ENCODE measurements at places on chromosomes 3 and 15.

GRCh38 chr3:5388091-5388490 is 200.6 kb downstream of the EDEM1 start:
- DNase-seq, result no peak

DNA sequence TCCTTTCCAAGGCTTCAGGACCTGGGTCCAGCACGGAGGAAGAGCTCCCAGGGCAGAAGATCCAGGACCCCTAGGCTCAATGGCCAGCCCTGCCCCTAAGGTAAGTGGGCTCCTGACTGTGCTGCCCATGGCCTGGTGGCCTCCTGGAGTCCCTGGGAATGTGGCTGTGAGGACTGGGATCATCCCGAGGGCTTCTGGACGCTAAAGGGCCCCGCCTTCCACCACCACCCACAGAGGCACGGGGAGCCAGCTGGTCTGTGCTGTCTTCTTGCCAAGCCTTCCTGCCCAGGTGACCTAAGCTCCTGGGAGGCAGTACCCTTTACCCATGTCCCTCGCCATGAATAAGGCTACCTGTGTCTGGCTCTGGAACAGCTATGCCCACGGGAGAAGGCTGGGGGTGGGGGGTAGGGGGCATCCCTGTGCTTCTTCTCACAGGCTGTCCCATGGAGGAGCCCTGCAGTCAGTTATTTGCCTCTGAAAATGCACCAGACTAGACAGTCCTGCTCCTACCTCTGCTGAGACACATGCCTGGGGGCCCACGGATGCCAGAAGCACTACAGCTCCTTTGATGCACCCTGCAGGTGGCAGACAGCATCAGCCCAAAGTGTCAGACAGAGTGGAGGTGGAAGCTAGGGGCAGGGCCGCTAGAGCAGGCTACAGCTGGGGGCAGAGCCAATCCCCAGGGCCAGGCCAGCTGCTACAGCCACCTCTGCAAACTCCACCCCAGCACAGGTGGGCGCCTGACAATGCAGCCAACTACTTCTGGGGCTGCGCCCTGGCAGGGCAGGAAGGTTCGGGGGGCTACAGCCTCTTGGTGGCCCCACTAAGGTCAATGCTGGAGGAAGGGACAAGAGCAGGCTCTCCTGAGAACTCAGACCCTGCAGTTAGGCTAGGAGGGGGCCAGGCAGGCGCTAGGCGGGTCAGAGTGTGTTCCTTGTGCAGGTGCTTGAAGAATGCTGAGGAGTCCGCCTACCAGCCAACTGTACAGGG is 90.9 kb downstream of the SEC22A start:
- DNase-seq, result no peak

GRCh38 chr3:71125738-71126137 is 457.8 kb downstream of the FOXP1 start:
- DNase-seq, result no peak

DNA sequence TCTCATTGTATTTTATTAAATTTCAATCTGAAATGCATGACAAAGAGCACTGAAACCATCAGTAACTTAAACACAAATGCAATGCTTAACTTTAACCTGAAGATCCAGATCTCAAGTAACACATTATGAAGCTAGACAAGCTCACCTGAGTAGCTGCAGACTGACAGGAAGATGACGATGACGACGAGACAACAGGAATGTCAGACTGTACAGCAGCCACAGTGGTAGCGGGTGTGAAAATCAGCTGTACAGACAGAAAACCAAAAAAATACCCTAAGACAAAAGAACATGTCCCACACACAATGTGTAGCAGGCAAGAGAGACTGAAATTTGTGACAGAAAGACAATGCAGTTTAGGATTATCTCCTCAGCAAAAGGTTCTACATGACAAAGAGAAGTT is 36.3 kb downstream of the PHC3 start:
- no peak for DNase-seq

- no peak for DNase-seq
These were observed 6.6 kb downstream of the MEIS2 start for GRCh38 chr15:37093480-37094332.

GRCh38 chr3:110521019-110521418 is 550.6 kb upstream of the NECTIN3 start:
- no peak for DNase-seq

DNA sequence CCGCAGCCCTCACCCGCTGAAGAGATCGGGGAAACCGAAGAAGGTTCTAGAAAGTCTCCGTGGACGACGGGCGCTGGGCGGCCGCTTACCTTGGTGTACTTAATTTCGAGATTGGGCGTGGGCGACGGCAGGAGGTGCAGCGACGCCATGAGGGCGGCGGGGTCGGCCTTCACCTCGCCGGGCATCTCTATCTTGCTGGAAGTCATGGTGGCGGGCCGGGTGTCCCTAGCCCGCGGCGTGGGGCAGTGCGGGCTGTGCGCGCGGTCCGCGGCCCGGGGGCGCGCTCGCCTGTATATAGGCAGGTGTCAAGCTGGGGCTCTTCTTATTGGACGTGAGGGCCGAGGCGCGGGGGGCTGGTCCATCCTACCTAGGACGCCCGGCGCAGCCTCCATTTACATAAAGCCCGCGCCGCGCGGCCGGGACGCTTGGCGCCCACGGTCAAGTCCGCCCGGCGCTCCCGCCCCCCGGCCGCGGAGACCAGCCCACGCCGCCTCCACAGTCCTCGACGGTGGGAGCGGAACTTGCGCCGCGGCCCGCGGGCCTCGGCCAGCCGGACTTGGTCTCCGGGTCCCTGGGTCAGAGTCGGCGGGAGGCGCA is at the start of gene ALDH1A2:
TSS of gene ALDH1A2 (minus strand) at position 267 of the 597 bp plus-strand sequence. CDS start at position 206, 61 bp downstream.
- DNase-seq, result peak; percentile 50

GRCh38 chr3:150081084-150081483 is 110.4 kb upstream of the PFN2 start:
- DNase-seq, result no peak

DNA sequence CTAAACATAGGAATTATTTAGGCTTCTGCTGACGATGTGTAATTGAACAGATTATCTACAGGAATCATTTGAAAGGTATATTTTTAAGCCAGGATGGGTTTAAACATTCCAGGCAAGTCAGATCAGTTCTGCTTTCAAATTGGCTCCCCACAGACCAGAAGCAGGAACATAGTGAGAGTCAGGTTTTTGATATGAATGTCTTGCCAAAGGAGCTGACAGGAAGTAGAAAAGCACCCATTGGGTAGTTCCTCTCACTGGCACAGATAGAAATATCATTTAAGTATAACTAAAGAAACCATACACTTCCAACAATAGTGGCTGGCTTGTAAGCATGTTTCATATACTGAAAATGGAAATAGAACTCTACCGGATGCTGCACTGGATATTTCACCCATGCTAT is 95.2 kb downstream of the CLDN1 start:
- no peak for DNase-seq

GRCh38 chr15:31102039-31102321 is 455 bp upstream of the TRPM1 start:
- no peak for DNase-seq

DNA sequence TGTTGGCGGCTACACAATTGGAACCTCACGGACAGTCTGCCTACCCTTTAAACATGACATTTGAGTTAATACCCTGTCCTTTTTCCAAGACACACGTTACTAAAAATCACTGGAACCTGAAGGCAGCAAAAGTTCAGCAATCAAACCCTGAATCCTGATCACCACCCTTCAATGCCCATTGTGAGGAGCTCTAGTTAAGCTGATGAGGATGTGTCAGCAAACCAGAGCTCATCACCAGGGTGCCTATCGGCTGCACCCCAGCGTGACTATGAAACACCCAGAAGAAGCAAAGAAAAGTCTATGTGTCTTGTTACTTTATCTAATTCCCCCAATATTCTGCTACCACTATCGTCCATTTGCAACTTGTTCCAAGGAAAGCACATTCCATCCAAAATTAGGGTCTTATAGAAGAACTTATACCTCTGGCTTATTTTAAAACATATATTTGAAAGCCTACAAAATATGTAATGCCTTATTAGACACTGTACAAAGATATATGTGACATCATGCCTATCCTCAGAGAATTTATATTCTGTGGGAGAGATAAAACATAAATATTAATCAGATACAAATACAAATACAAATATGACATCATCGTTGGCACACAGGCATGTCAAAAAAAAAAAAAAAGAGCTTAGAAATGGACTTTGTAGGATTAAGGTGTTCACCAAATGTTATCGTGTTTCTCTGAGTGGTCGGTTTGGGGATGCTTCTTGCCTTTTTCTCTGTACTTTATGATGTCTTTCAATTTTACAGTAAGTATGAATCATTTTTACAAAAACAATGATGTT is 219.7 kb upstream of the SETMAR start:
- DNase-seq, result no peak

Measured in WTC11 (cell line).